ENCODE measurements at places on chromosomes 16 and 17. TPM values are rescaled to one million over a fixed set of nuclear protein-coding genes. Genes with fewer than 3 reads are reported as not detected.

CRLF3 gene
- 14.5 TPM for total RNA-seq

KRT36 gene
- total RNA-seq: not detected

KRT40 gene
- total RNA-seq: not detected

TBC1D26 gene
- total RNA-seq: not detected

TMC5 gene
- total RNA-seq: not detected

GSE1 gene
- 14.3 TPM for total RNA-seq

CD300LB gene
- total RNA-seq: not detected

SMIM5 gene
- 0.17 TPM for total RNA-seq

ITGA2B gene
- total RNA-seq: 0.40 TPM

RASL10B gene
- 0.63 TPM for total RNA-seq

CRYBA1 gene
- total RNA-seq: not detected

MYH10 gene
- total RNA-seq: 30.8 TPM

MYLK3 gene
- total RNA-seq: not detected

HERPUD1 gene
- total RNA-seq: 314 TPM

GUCY2D gene
- total RNA-seq: not detected

KRTAP4-1 gene
- not detected for total RNA-seq

TP53TG3B gene
- total RNA-seq: not detected

PDILT gene
- total RNA-seq: not detected

SMIM36 gene
- total RNA-seq: not detected

ZNF598 gene
- total RNA-seq: 47.5 TPM

CFAP52 gene
- not detected for total RNA-seq

Measured in LHCN-M2 (cell line).